Stimulated activated CD4-positive, alpha-beta T cell treated with anti-CD3 and anti-CD28 coated beads, Interleukin-2, amount 100 ng/mL, for 48 hours (primary cell): ENCODE measurements at places on chromosomes 4 and X.

- DNase-seq, result no peak
Observed at GRCh38 chrX:44022964-44023363, 49.8 kb upstream of the NDP start.

- DNase-seq, result no peak
Observed at GRCh38 chrX:71081330-71082123, 13.4 kb upstream of the SNX12 start.

DNA sequence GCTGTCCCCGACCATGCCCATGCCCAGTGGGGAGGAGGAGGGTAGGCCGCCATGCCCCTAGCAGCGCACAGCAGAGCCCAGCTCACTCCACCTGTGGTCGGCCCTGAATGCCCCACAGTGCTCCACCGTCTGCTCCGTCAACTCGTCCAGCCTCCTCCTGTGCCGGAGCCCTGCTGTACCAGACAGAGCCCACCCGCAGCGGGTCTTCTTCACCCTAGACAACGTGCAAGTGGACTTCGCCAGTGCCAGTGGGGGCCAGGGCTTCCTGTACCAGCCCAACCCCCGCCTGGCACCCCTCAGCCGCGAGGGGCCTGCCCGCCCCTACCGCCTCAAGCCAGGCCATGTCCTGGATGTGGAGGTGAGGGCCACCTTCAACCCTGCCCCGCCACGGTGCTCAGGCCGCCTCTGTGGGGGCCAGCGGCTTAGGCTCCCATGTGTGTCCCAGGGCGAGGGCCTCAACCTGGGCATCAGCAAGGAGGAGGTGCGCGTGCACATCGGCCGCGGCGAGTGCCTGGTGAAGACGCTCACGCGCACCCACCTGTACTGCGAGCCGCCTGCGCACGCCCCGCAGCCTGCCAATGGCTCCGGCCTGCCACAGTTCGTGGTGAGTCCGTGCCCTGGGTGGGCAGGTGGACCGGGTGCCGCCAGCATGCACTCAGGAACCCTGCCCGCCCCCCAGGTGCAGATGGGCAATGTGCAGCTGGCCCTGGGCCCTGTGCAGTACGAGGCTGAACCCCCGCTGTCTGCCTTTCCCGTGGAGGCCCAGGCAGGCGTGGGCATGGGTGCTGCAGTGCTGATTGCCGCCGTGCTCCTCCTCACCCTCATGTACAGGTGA is 6.9 kb upstream of the SRPK3 start:
- no peak for DNase-seq

- DNase-seq, result no peak
Observed at GRCh38 chrX:74510401-74510800, 89.1 kb downstream of the SLC16A2 start.

DNA sequence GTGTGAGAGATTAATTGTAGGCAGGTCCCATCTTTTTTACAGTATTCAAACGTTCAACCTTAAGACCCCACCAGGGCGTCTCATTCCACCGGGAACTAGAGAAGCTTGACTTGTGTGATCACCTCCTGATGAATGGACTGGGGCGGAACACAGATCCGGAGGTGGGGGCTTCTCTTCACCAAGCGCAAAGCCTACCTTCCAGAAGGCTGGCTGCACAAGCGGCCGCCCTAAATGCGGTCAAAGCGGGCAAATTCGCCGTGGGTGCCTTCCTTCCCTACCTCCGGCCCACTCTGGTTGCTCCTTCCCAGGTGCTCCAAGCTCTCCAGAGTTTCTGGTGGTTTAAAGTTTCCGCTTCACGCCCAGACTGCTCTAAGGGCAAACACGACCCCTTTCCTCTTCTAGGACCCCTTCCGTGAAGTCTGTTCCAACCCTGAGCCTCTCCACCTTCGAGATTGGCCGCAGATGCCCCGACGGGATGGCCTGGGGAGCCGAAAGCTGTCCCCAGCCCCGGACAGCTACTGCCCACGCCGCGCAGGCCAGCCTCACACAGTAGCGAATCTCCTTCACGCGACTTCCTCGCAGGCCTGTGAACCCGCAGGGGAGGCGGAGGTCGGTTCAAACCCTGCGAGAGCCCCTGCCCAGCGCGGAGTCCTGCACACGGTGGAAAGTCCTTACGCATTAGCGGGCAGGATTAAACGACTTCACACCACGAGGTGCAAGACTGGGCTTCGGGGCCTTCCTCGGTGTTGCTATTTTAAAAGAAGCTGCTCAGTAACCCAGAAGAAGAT is 1.6 kb upstream of the WWC2 start:
- DNase-seq, result no peak

DNA sequence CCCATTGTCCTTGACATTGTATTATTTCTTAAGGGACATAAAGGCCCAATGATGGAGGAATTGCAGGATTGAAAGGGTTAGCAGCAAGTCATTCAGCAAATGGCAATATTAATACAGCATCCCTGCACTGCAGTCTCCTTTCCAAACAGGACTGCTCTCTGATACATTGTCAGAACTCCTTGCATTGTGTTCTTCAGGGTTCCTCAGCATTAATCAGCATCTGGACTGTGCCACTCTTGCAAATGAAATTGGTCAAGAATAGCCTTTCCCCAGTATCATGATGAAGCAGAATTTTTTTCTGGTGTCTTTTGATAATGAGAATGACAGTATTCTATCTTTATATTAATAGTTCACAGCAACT is 272.6 kb upstream of the HAND2 start:
- no peak for DNase-seq

DNA sequence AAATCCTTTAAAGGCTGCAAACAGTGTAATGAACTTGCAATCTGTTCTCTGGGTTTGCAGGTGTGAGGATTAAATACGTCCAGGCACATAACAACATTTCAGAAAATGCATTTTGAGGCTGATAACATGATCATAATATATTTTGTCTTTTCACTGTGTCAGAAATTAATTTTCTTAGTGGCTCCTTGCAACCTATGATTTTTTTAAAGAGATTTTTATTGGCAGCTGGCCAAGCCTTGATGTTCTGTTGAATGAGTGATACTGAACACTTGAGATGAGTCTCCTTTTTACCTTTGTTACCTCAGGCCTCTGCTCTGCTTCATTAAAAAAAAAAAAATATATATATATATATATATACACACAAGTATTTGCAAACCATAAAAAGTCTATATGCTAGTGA is 68.2 kb upstream of the TENM3 start:
- DNase-seq, result no peak

- no peak for DNase-seq
Observed at GRCh38 chr4:8646296-8647093, 53.9 kb downstream of the CPZ start.

GRCh38 chr4:141763374-141763773 is 127.0 kb downstream of the IL15 start:
- DNase-seq, result no peak

DNA sequence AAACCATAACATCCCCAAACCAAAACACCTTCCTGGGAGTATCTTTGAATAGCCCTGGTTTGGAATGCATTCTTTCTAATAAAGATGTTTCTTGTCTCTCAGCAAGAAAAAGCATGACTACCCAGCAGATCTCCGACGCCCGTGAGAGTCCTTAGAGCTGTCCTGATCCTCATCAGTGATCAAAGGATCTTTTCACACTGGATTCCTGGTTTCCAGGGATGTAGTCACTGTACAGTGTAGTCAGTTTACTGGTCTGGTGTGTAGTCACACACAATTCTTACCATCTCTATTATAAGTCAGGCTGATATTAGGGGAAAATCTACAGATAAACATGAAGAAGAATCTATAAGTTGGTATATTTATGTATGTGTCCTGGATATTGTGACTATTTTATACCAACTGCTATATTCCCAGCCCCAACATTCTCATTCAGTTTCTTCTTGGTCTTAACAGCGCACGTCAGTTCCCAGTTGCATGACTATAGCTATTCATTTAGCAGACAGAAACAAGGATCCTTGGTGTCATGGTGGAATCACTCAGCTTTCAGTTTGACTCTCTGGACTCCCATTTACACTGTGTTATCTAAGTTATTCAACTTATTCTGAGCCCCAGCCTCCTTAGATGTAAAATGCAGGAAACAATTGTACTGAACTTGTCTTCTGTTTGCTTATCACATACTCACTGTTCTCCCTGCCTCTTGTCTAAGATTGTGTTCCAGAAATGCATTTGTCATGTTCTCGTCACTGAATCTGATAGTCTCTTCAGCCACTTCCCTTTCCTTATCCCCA is 68.3 kb downstream of the SLIT2 start:
- no peak for DNase-seq

GRCh38 chr4:111696505-111696904 is 448.7 kb upstream of the FAM241A start:
- no peak for DNase-seq

DNA sequence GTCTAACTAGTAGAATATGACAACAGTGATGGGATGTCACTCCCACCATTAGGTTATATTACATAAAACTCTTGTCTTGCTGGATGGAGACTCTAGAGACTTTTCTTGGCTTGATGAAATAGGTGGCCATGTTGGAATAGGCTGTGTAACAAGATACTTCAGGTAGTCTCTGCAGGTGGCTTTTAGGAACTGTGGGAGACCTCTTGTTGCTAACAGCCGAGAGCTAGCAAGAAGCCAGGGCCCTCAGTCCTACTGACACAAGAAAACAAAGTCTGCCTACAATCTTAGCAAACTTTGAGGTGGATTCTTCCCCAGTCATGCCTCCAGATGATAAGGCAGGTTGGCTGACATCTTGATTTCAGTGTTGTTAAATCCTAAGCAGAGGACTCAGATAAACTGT is 72.5 kb downstream of the GNL3L start:
- no peak for DNase-seq

DNA sequence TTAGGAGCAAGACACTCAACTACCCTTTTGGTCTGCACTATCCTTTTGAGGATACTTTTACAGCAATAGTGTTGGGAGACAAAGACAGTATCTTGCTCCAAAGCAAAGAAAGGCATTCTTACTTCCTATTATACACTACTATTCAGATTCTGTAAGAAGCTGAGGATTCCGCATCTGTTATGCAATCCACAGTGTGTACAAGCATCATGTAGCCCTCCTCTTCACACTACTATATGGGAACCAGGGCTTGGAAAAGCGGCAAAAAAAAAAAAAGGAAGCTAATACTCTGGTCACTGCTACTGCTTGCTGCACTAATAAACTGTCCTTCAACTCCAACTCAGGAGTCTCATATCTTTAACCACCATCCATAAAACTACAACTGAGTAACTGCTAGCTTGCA is 59.1 kb downstream of the FBXW7 start:
- DNase-seq, result no peak

GRCh38 chr4:113880240-113881028 is 99.0 kb downstream of the ARSJ start:
- DNase-seq, result no peak

GRCh38 chr4:184267206-184267608 is 49.5 kb upstream of the ENPP6 start:
- no peak for DNase-seq

- DNase-seq, result no peak
Observed at GRCh38 chr4:115515772-115516171, 402.4 kb upstream of the NDST4 start.

GRCh38 chr4:147770831-147771230 is 38.9 kb downstream of the ARHGAP10 start:
- no peak for DNase-seq

DNA sequence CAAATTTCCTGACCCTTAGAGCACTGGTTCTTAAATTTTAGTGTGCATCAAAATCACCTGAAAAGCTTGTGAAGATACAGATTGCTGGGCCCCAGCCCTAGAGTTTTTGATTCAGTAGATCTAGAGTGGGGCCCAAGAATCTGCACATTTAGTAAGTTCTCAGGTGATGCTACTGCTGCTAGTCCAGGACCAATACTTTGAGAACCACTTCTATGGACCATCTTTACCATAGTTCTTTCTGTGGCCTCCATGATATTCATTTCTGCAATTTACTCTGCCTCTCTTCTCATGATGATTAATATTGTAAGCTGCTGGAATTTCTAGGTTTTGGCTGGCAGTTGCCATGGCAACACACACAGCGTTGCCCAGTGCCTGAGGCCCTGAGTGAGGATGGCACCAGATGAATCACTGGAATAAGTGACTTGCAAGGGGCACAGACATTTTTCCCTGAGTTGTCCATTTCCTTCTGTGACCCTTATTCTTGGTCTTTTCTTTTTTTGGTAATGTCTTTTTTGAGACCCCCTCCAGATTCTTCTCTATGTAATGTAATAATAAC is 83.6 kb downstream of the PPP1R2C start:
- DNase-seq, result no peak

DNA sequence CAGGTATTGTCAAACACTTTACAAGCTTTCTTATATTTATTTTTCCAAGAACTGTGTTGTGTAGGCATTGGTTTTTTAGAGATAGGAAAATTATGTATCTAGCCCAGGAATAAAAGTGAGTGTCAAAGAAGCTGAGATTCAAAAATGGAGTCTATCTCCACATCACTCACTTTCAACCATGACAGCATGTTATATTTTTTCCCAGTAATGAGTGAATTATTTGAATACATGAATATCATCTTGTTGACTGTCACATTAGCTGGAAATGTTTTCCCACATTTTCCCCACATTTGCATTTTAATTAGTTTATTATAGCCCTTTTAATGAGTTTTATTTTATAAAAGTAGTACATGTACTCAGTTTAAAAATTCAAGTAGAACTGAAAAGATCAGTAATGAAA is 693.7 kb downstream of the PCDH18 start:
- no peak for DNase-seq

- no peak for DNase-seq
Observed at GRCh38 chrX:153853180-153853901, 23.0 kb upstream of the PDZD4 start.

- DNase-seq, result peak; percentile 39
Observed at GRCh38 chr4:74133786-74134499, 24.0 kb upstream of the MTHFD2L start.

DNA sequence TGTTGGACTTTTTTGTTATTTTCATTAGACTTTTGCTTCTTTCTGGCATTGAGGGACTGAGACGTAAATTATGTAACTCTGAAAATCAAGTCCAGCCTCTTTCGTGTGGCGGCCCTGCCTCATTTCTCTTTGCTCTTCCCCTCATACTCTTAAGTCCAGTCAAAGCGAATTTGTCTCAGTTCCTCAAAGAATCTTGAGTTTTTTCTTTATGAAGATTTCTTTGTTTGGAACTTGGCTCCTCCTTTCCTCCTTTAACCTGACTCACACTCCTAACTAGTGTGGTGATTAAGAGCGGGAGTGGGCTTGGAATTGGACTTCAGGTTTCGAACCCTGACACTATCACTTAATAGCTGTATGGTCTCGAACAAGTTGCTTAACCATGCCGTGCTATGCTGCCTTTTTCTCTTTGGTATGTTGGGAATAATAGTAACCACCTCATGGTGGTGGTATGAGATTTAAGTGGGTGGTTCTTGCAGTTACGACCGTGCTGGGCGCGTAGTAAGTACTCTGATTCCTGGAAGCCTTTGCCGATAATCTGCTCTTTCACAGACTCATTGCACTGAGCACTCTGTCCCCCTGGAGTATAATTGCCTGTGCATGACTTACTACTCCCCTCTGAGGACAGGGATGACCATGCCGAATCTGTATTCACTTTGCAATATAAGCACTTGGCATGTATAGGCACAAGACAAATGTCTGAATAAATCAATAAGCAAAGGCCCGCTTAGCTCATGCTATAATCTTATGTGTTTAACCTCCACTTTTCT is 19.1 kb downstream of the FNIP2 start:
- no peak for DNase-seq

GRCh38 chr4:112648263-112649054 is 11.5 kb downstream of the LARP7 start:
- no peak for DNase-seq
